ENCODE measurements at places on chromosomes 6 and 20.

DNA sequence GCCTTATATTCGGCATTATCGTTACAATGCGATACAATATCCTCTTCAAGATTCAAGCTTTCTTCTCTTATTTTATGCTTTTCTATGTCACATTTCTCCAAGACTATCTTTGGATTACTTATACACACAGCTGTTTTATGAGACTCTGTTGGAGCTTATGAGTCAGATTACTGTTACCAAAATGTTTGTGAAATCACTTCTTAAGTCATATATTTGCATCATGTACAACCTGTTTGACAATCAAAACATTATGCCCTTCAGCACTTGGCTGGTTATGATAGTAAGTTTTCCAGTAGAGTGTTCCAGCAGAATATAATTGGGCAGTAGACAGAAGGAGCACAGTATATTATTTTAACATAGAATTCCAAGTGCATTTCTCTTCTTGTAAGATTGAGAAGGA is 35.2 kb downstream of the BMP6 start:
- no peak for DNase-seq

DNA sequence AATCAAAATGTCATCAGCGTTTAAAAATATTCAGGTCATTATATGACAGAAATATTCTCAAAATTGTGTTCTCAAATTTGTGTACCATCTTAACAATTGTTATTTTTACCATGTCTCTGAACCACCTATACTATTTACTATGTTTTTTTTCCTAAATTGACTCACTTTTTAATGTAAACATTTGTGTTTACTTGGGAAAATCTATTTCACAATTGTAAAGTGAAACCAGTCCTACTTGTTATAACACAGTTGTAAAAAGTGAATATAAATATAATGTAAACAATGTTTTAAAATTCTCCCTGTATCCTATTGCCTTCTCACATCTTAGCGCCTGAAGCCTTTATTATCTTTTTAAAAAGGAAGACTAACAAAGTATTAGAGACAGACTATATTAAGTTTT is 83.5 kb downstream of the ADGRG6 start:
- DNase-seq, result no peak

- no peak for DNase-seq
These were observed 107.2 kb upstream of the GGTLC1 start for GRCh38 chr20:24095756-24096155.

DNA sequence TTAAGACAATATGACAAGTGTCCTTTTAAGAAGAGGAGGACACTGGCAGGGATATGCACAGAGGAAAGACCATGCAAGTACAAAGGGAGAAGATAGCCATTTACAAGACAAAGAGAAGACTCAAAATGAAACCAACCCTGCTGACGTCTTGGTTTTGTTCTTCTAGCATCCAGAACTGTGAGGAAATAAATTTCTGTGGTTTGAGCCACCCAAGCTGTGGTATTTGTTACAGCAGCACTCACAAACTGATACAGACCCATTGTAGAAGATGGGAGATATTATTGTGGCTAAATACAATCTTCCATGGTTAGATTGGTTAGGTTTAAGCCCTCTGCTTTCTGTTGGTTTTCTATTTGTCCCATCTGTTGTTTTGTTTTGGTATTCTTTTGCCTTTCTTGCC is 88.6 kb upstream of the SLC35F1 start:
- no peak for DNase-seq

DNA sequence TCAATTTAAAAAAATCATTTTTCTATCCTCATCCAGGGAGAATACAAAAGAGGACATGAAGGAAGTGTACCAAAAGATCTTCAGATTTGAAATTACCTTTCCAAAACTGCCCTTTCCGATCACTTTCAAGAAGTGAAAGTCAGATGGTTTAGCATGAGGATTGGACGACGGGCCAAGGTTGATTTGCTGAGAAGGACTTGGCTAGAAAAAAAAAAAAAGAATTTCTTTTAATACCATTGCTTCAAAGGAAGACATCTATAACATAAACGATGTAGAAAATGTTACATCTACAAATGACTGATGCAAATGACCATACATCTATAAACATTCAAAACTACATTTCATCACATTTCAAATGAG is 120.9 kb upstream of the SLC2A12 start:
- DNase-seq, result no peak

DNA sequence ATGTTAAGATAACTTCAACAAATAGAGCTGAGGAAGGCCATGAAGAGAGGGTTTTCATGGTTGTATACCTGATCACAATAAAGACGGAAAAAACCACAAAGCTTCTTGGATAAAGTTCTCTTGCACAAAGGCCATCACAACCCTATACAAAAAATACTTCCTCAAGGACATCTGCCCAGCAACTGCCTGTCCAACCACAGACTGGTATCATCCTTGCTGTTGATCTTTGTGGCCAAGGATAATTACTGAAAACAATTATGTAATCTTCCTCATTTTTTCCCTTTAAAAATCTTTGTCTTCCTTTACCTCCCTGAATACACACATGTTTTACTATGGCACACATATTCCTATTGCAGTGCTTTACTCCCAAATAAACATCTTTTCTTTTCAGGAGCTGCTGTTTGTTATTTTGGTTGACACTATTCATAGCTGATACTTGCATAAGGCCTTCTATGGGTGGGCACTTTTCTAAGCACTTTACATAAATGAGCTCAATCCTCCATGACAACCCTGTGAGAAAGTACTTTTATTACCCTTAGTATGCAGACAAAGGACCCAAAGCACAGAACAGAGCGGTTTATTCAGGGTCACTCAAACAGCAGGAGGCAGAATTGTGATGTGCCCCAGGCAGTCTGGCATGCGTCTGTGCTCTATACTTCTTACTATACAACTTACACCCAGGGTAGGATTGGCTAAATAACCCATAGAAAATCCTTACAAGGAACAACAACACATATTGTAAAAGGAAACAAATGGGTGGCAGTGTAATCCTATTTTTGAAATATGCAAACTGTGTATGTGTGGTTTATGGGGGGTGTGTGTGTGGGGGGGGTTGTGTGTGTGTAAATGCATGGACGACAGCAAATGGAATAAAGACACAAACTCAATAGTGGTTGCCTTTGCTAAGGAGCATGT is 35.1 kb downstream of the SNRNP48 start:
- no peak for DNase-seq

DNA sequence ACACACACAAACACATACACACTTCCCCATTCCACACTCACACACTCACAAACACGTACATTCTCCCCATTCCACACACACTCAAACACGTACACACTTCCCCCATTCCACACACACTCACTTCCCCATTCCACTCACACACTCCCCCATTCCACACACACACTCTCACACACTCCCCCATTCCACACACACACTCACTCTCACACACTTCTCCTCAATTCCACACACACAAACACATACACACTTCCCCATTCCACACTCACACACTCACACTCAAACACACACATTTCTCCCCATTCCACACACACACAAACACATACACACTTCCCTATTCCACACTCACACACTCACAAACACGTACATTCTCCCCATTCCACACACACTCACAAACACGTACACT is 8.7 kb upstream of the OSBPL2 start:
- no peak for DNase-seq

DNA sequence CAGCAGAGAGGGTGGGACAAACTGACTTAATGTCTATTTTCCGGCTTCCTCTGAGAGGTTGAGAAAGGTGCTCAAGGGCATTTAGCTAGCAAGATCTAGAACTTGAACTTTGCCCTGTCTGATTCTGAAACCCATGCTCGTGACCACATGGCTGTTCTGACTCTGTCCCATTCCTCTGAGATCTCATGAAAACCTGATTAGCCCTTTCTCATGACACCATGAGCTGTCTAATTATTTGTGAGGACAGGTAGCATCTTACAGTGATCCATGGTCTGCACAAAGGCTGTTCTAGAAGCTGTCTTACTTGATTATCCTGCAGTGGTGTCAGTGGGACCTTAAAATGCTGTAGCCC is 89.6 kb upstream of the TOX2 start:
- no peak for DNase-seq

GRCh38 chr6:95576218-95576997 is 927 bp upstream of the MANEA start:
- DNase-seq, result no peak

DNA sequence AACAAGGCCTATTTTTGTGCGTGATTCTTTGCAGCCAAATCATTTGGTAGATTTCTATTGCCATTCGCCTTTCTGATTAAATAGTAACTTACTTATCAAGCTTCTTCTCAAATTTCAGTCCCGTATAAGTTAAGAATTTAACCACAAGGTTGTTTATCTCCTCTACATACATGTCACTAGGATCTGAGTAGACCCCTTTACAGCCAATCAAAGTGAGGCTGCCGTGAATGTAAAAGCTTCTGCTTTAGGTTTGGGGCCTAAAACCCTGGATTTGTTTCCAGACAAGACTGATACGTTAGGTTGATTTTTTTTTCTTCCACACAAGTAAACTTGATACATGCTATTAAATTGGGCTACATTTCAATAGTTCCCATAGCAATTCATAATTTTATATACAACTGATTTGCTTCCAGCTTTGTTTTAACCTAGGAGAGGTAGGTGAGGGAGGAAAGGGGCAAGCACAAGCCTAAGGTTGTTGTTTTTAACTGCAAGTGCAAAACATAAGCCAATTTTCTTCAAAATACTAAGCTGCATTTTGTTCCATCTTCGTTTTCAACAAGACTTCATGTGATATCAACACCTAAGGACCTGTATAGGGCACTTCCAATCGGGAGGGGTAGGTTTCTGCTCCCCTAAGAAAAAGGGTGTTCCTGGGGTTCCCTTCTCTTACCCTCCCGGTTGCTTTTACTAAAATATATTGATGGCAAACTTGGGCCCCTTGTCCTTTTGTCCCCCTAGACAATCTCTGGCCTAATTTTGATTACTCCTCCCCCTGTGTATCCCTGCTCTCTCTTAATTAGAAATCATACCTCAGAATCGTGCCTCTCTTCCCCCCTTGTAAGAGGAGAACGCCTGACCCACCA is 1.7 kb downstream of the RANBP9 start:
- DNase-seq, result no peak

DNA sequence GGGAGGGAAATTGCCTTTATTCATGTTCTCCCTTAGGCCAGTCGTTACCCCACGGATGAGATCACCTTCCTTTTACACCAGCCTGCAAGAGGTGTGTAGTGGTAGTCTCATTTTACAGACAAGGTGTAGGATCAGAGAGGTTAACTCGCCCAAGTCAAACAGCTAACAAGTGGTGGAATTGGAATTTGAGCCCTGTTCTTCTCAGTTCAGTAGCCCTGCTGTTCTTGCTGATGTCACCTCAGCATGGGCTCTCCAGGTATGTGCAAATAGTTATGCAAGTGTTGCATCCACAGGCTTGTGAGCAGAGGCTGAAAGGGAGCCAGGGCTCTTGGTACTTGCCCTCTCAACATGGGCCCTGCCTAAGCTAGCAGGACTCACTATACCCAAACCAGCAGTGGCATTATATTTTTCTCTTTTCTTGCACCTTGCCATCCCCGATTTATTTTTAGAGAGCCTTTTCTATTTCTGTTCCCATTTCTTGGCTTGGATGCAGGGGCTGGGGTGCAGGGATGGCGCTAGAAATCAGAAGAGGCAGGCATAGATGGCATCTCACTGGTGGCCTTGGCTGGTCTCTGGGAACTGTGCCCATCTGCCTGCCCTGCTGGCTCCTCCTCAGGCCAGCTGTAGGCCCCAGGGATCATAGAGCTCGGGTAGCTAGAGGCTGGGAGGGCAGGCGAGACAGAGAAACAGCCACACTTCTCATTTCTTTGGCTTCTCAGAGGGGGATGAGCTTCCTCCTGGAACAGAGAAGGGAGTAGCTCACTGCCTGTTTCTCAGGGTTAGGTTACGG is 18.2 kb downstream of the PPARD start:
- DNase-seq, result peak; percentile 9

GRCh38 chr6:31197559-31198305 is 27.2 kb upstream of the POU5F1 start:
- DNase-seq, result peak; percentile 81

DNA sequence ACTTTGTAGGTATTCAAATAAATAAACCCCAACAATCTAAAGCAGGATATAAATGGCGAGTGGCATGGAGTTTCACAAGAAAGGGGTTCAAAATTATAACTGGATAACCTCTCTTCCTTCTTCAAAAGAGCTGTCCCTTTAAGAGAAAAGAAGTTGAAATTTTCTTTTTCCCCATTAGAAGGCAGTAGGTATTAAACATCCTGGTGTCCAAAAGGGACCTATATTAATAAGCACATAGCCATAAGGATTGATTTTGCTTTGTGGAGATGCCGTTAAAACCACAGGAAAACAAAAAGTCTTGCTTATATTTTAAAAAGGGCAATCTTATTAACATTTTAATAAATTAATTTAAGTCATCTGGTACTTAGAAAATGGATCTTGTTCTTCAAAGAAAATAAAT is 76.5 kb downstream of the LYRM4 start:
- no peak for DNase-seq

DNA sequence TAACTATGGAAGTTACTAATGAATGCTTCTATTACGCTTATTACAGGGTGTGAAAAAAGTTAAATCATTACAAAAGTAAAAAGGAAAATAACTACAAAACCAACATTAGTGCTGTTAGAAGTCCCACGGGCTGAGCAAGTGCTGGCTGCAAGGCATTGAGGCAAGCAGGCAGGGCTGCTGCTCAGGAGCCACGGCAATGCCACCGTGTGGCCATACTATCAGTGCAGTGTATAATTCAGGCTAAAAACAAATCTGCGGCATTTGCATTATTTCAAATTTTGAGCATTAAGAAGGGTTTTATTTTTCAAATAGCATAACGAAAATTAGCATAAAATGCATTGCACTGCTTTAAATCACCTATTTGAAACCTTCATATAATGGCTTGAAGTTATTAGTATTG is 17.1 kb downstream of the IFNGR1 start:
- DNase-seq, result no peak

GRCh38 chr6:156832669-156833068 is 55.5 kb downstream of the ARID1B start:
- DNase-seq, result no peak

DNA sequence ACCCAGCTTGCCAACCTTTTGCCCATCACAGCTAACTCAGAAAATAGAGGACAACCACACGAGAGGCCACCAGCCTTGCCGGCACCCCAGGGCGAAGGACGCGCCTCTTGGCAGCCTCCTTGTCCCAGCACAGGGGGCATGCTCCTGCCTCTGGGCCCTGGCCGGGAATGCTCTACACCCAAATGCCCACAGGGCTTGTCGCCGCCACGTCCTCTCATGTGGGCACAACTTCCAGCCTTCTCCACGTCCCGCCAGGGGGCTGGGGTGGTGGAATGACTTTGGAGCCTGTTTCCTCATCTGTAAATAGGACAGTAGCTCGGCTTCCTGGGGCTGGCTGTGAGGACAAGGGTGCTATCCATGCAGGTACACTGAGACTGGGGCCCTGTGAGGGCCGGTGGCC is 152.4 kb upstream of the MLN start:
- DNase-seq, result no peak

GRCh38 chr6:39899554-39900295 is 34.5 kb downstream of the MOCS1 start:
- no peak for DNase-seq

GRCh38 chr6:6688951-6689350 is 100.4 kb downstream of the LY86 start:
- DNase-seq, result no peak

DNA sequence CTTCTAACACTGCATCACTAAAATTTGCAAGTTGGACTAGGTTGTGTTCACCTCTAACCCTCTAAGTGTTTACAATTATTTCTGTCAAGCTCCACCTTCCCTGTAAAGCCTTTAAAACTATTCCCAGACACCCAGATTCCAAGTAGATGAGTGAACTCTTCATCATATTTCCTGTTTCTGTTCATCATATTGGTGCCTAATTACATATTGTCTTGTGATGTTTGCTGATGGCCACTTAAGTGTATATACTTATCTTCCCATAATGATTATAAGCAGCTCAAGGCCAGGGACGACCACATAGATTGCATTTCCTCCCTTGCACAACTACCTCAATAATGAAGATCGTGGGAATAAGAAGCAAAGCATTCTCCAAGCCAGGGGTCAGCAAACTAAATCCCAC is 16.8 kb downstream of the TNFRSF21 start:
- no peak for DNase-seq
